Progenitor cell of endocrine pancreas (in vitro differentiated cells): ENCODE measurements at places on chromosomes 2 and 18. TPM values are rescaled to one million over a fixed set of nuclear protein-coding genes. Genes with fewer than 3 reads are reported as not detected.

Gene POMC
- 5.4 and 6.5 TPM in 2 replicates for total RNA-seq

Gene LIMS4
- total RNA-seq, result 0.74 and 1.4 TPM in 2 replicates

Gene CCDC178
- 0.60 TPM in 1 of 2 replicates, not detected in the other for total RNA-seq

Gene TEX44
- not detected in 2 replicates for total RNA-seq

Gene DTYMK
- total RNA-seq, result 51.4 and 54.4 TPM in 2 replicates

Gene MPP4
- total RNA-seq, result 0.22 TPM in 1 of 2 replicates, not detected in the other

Gene TFPI
- 17.5 and 23.5 TPM in 2 replicates for total RNA-seq

Gene ATF2
- total RNA-seq, result 58.9 and 69.8 TPM in 2 replicates

Gene RAB6D
- 0.31 and 0.67 TPM in 2 replicates for total RNA-seq

Gene CRACDL
- 1.6 and 2.1 TPM in 2 replicates for total RNA-seq

Gene GPR75
- 3.9 and 4.4 TPM in 2 replicates for total RNA-seq

Gene C2orf78
- total RNA-seq, result not detected in 2 replicates

Gene AGXT
- total RNA-seq, result 1.0 and 1.2 TPM in 2 replicates

Gene BMP10
- total RNA-seq, result not detected in 2 replicates

Gene GPR45
- not detected in 2 replicates for total RNA-seq

Gene IRS1
- 17.1 and 20.5 TPM in 2 replicates for total RNA-seq

Gene UGT1A4
- total RNA-seq, result not detected in 2 replicates

Gene ERICH2
- 0.91 and 1.1 TPM in 2 replicates for total RNA-seq

Gene DSC1
- not detected in 2 replicates for total RNA-seq

Gene UGT1A3
- total RNA-seq, result not detected in 2 replicates

Gene DAPL1
- total RNA-seq, result not detected in 2 replicates

Gene SELENOI
- total RNA-seq, result 43.8 and 46.2 TPM in 2 replicates

Gene AFF3
- 7.3 and 7.5 TPM in 2 replicates for total RNA-seq

Gene ANKRD30BL
- total RNA-seq, result not detected in 2 replicates

Gene KYNU
- total RNA-seq, result not detected in 2 replicates

Gene CPO
- total RNA-seq, result 0.24 TPM in 1 of 2 replicates, not detected in the other

Gene CFAP221
- total RNA-seq, result 33.0 and 37.4 TPM in 2 replicates

Gene MC2R
- total RNA-seq, result not detected in 2 replicates

Gene ABCG5
- total RNA-seq, result not detected in 2 replicates

Gene NFU1
- 41.6 and 44.1 TPM in 2 replicates for total RNA-seq

Gene RGPD4
- 0.11 TPM in 1 of 2 replicates, not detected in the other for total RNA-seq

Gene RBM44
- 0.78 and 0.81 TPM in 2 replicates for total RNA-seq

Gene ORC2
- total RNA-seq, result 39.5 and 45.3 TPM in 2 replicates

Gene PROKR1
- total RNA-seq, result 0.09 and 0.12 TPM in 2 replicates
